ENCODE measurements at places on chromosomes 3 and 15.

DNA sequence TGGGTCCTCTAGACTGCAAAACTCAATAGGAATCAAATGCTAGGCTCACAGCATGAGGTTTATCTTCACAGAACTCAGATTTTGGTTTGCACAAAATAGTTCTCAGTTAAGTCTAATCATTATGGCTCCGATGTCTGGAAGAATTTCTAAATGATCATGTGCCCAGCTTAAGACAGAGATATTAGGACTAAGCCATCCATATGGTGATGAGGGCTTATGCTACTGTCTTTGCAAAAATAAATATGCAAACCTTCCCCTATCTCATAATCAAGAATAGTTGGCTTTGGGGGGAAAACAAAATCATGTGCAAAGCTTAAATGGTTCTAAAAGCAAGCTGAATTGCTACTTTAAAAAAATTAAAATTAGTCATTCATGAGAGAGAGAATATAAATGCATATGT, 96.5 kb downstream of the CFAP20DC start:
- no peak for DNase-seq

- DNase-seq, result no peak
Observed at GRCh38 chr3:49157289-49157688, 8.8 kb downstream of the CCDC71 start.

GRCh38 chr15:86725628-86726027, 646.0 kb downstream of the AGBL1 start:
- no peak for DNase-seq

- DNase-seq, result no peak
Observed at GRCh38 chr3:64070704-64071103, 47.4 kb upstream of the PSMD6 start.

DNA sequence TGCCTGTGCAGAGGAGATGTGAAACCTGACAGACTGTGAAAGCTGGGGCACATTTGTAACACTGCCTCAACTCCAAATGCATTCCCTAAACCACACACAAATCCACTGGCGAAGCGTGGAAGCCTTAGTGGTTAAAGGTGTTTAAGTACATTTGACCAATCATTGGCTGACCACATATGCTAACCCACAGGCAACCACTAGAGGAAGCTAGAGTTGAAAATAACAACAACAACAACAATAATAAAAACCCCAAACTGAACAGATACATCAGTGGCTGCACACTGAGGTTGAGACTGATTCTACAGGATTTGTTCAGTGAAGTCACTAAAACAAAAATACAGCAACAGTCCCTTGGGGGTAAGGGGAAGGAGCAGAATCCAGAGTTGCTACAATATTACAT, 129.7 kb downstream of the TJP1 start:
- DNase-seq, result no peak

DNA sequence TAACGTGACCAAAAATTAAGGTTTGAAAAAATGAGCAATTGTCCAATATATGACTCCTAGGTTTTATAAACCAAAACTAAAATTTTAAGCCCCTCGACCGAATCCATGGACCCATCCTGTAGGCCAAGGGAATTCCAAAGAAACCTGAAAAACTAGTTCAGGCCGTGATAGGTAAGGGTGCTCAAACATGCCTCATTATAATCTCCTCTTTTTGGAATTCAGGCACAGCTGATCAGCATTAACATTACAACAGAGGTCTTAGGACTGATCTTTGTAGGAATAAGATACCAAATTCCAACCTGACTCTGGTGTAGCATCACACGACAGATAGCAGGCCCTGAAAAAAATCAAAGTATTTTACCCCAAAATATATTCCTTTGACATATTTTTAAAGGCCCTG, 155.7 kb downstream of the NEK10 start:
- DNase-seq, result no peak

DNA sequence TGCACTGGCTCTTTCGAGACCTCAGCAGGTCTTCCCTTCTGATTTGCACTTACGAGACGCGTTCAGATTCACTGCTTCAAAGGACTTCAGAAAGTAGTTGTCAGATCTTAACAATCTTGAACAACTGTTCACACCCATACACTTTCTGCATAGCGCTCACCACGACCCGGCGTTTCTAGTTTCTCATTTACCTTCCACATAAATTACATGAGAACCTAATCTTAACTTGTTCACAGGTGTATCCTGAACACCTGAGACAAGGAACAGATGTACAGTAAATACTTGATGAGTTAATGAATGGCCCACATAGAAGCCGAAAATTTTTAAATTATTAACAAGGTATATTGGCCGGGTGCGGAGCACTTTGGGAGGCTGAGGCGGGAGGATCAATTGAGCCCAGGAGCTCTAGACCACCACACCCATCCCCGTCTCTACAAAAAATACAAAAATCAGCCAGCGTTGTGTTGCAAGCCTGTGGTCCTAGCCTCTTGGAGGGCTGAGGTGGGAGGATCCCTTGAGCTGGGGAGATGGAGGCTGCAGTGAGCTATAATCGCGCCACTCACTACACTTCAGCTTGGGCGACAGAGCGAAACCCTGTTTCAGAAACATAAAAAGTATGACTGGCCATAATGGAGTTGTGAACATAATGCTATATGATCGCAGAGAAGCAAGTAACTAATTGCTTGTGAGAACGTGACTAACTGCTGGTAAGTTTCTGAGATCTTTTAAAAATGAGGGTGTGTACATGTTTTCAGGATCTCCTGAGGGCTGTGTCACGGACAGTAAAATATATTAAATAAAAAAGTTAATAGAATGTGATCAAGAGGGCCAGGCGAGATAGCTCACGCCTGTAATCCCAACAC, 984 bp upstream of the SMARCC1 start:
- no peak for DNase-seq

DNA sequence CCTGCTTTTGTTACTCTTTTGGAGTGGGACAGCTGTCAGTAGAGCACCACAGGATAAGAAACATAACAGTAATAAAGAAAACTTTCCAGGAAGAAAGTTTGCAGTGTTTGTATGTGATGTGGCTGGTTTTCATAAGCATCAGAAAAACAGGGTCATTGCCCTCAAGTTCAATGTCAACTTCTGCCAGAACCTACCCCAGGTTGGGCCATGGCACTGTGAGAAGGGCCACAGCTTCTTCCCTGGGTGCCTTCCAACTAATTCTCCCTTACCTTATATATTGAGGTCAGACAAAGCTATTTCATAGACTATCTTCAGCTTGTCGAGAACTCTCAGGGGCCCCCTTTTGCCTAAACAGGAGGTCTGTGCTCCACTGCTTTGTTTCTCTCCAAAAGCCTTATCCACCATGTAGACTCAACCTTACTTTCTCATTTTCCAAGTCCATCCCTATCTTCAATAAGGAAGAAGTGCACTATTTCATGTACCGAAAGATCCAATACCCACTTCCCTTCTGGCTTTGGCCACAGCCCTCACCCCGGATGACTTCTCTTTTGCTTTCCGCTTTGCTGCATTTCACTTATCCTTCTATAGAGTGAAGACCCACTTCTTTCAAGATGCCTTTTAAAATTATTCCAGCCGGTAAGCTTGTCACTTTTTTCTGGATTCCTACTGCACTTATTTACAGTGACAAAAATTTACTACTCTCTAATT, 38.2 kb upstream of the PLCL2 start:
- no peak for DNase-seq

DNA sequence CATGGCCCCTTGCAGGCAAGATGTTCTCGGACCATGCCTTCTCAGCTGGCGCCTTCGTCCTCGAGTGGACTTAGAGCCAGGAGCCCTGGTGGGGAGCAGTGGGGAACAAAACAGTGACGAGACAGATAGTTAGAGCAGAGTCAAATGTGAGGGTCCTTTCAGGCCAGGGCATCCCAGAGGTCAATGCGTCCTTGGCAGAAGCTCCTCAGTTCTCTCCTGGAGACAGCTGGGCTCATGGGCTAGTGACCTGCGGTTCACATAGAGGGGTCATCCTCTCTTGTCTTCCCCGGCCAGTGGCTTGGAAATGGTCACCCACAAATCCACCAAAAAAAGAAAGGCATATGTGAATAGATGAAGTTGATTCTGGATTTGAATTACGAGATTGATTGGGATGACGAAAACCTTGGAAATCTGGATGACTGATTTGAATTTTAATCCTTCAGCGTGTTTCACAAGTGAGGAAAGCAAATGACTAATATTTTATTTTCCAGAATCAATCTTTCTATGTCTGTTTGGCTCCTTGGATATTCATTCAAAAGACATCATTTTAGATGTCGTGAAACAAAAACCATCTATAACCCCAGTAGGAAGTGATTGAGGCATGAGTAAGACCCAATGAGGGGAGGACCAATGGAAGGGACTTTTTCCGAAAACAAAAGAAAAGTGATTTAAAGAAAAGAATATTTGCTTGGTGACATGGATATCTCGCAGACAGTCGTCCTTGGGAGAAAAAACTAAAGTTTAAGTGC, 84.5 kb downstream of the ASB7 start:
- DNase-seq, result no peak

- no peak for DNase-seq
Observed at GRCh38 chr3:125280668-125281361, 68.3 kb upstream of the SLC12A8 start.

- DNase-seq, result no peak
Observed at GRCh38 chr3:69058947-69059224, 6.8 kb upstream of the TMF1 start.

DNA sequence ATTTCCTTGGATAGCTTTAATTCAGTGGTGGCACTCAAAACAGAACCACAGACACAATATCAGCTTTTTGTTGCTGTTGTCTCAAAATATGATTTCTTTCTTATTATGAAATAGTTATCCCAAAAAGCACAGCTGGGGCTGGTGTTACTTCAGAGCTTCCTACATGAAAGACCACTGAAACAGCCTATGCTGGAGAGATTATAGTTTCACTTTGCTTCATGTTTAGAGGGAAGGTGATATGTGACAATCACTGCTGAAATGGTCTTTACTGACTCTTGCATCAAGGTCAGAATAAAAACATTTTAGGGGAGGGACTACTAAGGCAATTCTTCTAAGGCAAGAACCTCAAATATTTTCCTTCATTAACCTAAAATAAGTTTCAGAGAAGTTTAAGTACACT, 190.7 kb downstream of the TNIK start:
- no peak for DNase-seq

GRCh38 chr3:46557814-46558183, 8.3 kb downstream of the LRRC2 start:
- no peak for DNase-seq

DNA sequence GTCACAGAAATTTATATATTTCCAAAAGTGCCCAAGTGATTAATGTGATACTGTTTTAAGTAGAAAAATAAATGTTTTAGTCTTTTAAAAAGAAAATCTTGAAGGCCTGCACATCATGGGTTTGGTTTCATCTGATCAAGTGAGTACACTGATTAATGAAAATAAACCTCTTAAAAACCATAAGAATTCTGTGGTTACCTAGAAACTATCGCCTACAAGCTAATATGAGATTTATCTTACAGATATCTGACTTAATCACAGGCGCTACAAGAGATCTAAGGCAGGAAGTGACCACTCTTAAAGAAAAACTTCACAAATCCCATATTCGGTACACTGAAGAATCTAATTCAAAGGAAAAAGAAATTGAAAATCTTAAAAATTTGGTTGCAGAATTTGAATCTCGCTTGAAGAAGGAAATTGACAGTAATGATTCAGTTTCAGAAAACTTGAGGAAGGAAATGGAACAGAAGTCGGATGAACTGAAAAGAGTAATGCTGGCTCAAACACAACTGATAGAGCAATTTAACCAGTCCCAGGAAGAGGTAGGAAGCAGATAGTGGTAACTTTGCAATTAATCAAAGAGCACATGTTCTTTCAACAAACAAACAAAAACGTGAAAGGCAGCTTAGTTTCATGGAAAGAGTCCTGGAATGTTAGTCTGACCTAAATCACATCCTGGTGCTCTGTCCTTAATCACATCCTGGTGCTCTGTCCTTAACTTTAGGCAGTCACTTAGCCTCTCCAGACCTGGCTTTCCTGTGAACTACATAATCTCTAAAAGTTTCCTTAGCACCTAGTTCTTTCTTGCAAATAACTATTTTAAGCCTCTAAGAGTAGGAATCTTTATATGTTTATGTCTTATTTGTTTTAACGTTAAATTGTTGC, 131.8 kb downstream of the CCNL1 start:
- DNase-seq, result no peak

DNA sequence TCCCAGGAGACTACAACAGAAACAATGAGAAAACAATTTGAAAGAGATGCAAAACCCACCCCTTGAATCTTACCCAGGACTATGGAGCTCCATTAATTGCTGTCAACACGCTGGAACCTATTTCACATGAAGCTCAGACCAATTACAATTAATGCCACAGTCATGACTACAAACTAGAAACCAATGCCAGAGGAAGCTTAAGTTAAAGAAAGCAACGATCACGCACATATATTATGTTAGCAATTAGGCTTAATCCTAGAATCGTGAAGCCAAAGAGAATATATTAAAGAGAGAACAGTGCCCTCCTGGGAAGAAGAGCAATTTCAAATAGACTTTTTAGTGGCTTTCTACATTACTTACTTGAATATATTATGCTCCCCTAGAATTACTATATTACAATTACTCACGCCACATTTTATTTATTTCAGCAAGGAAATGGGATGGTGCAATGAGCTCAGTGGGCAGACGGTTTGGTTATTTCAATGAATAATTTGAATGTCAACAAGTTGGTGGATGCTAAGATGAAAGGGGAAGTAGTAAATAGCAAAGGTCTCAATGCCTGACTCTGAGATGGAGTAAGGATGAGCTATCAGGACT, 125.5 kb downstream of the GREM1 start:
- DNase-seq, result no peak

DNA sequence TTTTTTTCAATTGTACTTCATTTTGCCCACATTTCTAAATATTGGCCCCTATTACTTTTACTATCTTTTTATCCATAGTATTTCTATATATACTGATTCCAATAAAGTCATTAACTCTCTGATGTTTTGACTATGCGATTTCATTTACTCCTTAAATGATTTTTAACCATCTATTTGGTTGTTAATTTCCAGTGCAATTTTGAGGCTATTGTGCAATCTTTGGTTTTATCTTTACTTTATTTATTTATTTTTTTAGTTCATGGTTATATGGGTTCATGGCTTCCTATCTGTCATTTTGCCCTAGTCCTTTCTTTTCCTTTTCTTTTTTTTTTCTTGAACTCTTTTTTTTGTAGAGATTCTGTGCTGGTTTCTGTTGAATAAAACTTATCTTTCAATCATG, 1408.0 kb upstream of the GBE1 start:
- DNase-seq, result no peak

DNA sequence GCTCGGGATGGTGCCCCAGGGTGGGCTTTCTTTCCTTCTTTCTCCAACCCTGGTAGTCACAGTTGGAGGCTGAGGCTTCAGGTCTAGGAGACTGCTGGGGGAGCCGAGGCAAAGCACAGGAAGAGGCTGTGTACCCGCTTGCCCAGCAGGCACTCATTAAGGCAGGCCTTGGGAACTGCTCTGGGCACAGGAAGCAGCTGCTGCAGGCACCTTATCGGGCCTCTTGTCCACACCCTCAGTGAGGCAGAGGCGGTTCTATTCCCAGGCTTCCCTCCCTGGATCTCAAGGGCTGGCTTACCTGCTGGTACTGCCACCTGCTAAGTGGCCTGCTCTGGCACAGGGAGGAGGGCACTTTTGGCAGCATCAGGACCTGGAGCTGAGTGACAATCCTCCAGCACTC, 15.8 kb upstream of the GRM2 start:
- DNase-seq, result no peak

Measured in stimulated activated CD8-positive, alpha-beta memory T cell treated with anti-CD3 and anti-CD28 coated beads, Interleukin-12 subunit alpha, Interleukin-12 subunit beta, amount 100 ng/mL, for 1 hour (primary cell).